ENCODE measurements at places on chromosomes 13 and 19.

DNA sequence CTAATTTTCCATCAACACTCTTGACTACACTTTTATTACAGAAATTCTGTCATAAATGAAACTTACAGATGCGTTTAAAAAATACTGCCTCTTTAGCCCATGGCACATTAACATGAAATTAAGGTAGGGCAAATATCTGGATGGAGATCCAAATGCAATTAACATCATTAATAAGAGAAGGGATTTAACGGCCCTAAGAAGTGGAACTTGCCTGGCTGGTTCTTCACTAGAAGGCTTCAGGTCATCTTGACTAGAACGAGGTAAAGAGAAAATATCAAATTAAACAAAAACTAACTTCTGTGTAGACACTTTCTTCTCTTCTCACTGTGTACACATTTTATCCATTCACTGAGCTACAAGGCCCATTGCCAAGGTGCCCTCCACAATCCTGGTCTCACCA lies 1093.4 kb downstream of the EFNB2 start:
- DNase-seq: no peak

- no peak for DNase-seq
Observed at GRCh38 chr13:107548338-107548737, 667.0 kb downstream of the LIG4 start.

DNA sequence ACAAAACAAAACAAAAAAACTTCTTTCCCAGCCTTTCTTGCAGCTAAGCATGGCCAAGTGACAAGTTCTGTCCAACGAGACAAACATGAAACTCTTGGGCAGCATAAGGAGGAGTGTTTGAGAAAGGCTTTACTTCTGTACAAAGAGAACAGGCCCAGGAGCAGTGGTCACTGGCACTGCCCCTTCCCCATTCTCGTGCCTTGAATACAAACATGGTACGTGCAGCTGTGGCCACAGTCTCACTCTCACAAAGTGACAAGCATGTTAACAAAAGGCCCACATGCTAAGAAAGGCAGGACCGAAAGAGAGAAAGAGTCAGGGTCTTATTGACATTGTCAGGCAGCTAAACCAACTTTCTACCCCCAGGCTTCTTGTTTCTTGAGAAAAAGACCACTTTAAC lies 19.8 kb upstream of the SLC25A30 start:
- no peak for DNase-seq

DNA sequence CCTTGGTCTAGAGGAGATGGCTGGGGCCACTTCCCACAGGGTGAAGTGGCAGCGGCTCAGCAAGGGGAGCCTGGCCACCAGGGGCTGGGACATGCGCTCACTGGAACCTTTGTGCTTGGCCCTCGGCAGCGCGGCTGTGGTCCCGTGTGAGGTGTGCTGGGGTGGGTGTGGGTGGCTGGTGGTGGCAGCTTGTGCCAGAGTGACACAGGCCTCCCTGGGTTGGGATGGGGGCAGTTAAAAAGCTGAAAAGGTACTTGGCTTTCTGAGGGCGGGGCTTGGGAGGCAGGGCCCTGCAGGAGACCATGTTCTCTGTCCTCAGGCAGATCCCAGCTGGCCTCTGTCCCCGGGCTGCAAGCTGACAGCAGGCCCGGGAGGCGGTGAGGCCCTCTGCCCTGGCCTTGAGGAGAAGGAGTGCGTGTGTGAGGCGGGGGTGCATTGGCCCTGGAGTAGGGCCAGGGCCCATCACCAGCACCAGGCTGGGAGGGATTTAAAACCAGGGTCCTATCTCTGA lies 17.3 kb downstream of the MPND start:
- DNase-seq: no peak

GRCh38 chr19:48319647-48320541 lies 5.5 kb upstream of the EMP3 start:
- DNase-seq: no peak

- DNase-seq: no peak
Observed at GRCh38 chr19:1768248-1768647, 14.9 kb downstream of the ONECUT3 start.

DNA sequence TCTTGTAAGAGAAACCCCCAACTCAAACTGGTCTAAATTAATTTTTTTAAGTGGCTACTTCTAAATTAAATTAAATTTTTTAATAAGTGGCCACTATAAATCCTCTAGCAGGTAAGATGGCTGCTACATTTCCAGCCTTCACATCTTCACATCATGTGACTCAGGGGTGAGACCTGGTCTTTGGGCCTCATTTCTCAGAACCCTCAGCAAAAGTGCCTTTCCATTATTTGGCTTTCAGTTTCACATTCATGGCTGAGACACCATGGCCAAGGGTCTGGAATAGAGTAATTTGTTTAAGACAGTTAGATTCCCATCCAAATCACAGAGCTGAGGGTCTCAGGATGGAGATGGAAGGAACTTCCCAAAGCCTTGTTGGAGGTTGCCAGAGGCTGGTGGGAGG lies 47.5 kb downstream of the DCT start:
- DNase-seq: no peak

- DNase-seq: no peak
Observed at GRCh38 chr19:29831686-29832085, 19.9 kb downstream of the CCNE1 start.

GRCh38 chr19:34261334-34262109 lies 7.2 kb downstream of the GARRE1 start:
- DNase-seq: no peak

DNA sequence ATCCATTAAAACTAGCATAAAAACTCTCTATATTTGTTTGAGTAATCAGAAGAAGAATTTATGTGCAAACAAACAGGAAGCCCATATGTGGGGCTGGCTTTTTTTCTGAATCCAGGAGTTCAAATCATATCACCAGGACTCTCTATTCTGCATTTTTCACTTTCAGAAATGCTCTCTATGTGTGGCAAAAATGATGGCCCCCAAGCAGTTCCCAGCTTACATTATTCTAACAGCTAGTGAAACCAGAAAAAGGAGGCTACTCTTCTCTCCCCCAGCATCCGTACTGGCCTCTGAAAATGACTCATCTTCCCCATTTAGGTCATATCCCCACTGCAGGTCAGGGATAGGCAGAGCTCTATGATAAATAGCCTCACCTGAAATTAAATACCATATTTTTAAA lies 20.4 kb downstream of the RBM26 start:
- DNase-seq: no peak

GRCh38 chr13:102830646-102831045 lies 15.2 kb upstream of the ERCC5 start:
- DNase-seq: no peak

- no peak for DNase-seq
Observed at GRCh38 chr13:39684531-39685137, 29.2 kb downstream of the COG6 start.

GRCh38 chr13:95485045-95485517 lies 67.4 kb upstream of the CLDN10 start:
- no peak for DNase-seq

DNA sequence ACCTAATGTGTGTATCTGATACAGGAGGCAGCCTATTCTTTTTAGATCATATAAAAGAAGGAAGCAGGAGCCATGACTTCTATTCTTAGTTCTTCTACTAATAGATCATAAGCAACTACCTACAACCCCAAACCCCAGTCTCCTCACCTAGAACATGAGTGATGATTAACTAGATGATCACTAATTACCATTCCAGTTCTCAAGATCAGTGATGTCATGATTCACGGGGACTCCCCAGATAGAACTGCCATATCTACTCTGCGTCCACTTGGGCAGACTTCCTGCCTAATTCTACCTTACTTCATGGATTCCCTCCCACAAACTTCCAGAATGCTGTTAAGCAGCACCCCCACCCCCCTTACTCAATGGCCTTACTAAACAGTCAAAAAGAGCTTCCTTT lies 380.1 kb downstream of the FGF14 start:
- DNase-seq: no peak

GRCh38 chr19:15456871-15457700 lies 7.3 kb downstream of the RASAL3 start:
- no peak for DNase-seq

DNA sequence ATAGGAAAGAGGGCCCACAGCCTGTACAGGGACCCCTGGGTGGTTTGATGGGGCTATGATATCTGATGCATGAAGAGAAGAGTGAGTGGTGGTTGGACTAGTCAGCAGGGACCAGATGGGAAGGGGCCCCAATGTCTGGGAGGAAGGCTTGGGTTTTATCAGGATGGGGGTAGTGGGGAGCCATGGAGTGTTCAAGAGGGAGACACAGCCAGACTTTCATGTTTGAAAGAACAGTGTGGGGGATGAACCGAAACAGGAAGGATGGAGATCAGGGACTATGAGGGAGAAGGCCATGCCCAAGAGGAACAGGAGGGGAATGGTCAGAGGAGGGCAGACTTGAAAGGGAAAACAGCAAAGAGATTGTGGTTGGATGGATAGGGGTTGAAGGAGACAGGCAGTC lies 63.1 kb downstream of the UNC13A start:
- no peak for DNase-seq

DNA sequence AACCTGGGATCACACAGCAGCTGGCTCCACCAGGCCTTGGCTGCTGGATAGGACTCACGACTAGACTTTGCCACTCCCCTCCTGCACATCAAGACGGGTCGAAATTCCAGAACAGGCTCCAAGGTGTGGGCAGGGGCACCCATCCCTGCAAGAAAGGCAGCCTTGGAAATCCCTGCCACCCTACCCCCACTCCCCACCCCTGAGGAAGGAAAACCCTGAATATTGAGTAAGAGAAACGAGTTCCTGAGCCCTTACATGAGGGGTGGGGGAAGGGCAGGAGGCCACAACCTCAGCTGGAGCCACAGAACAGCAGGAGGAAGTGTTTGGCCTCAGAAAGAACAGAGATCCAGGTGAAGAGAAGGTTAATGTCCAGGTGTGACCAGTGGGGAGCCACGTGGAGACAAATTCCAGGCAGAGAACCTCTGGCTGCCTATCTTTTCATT lies 20.1 kb downstream of the DEDD2 start:
- DNase-seq: no peak

DNA sequence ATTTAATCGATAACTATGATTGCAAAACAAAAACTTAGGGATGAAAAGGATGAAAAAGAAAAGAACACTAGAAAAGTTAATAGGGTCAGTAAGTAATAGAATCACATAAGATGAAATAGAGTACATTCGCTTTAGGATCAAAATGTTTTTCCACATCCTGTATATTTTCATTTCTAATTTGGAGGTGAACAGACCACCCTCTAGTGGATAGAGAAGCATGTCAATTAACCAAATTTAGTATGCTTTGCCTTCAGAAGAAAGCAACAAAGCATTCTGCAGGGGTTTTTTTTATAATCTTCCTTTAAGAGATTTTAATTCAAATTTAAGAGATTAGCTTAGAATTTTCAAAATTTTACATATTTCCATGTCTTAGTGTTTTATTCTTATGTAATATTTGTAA lies 611.0 kb upstream of the SGCG start:
- no peak for DNase-seq

DNA sequence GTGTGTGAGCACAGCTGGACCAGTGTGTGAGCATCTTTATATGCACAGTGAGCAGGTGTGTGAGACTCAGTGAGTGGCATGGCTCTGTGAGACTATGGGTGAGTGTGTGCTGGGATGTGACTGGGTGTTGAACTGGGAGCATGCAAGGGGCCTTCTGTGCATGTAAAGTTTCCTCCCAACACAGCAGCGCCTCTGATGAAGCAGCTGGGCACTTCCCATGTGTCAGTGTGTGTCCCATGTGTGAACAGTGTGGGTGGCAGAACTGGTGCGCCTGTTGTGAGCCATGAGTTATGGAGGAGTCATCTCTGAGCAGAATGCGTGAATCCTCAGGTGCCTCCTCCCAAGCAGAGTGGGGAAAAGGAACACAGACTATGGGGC lies 24.1 kb downstream of the LGALS16 start:
- DNase-seq: no peak

GRCh38 chr13:52751196-52751595 lies 11.6 kb upstream of the CNMD start:
- DNase-seq: no peak

- no peak for DNase-seq
Observed at GRCh38 chr13:91313581-91313980, 33.9 kb upstream of the MIR17HG start.

- DNase-seq: no peak
Observed at GRCh38 chr19:4705413-4706131, 18.1 kb downstream of the DPP9 start.

GRCh38 chr13:104024416-104025170 lies 958.4 kb upstream of the SLC10A2 start:
- DNase-seq: no peak

DNA sequence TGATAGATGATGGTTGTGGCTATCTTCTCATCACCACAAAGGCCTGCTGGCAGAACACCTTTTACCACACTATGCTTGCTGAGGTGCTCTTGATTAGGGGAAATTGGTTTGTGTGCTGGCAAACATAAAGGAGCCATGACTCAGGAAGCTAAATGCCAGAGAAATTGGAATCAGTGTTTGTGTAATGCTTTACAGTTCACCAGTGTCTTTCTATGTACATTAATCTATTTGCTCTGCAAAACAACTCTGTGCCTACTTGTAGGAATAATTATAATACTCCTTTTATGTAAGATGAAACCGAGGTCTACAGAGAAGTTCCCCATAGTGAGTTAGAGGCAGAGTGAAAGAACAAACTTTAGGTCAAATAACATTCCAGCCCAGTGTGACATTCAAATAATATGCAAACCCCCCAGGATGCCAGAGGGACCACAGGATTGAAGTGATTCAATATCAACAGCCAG lies 390.5 kb upstream of the HTR2A start:
- no peak for DNase-seq
